ENCODE measurements at places on chromosomes 3 and 15.
A peak's percentile ranks its signal among the peaks of the same experiment; 100 is the strongest.

DNA sequence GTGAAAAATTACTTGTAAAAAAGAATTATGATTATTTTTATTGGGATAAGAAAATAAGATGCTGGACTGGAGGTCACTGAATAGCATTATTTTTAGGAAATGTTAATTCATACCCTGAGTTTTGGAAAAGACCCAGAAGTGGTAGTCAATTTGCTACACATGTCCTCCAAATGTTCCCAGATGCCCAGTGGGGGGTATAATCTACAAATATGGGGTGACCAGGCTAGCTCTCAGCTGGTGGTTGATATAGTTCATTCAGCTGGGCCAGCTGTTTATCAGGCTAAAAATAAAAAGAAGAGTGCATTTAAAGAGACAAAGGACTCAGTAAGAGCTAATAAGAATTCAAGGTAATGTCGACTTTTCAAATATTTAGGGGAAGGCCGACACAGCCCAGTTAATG lies 402.0 kb upstream of the GOLIM4 start:
- DNase-seq: no peak

DNA sequence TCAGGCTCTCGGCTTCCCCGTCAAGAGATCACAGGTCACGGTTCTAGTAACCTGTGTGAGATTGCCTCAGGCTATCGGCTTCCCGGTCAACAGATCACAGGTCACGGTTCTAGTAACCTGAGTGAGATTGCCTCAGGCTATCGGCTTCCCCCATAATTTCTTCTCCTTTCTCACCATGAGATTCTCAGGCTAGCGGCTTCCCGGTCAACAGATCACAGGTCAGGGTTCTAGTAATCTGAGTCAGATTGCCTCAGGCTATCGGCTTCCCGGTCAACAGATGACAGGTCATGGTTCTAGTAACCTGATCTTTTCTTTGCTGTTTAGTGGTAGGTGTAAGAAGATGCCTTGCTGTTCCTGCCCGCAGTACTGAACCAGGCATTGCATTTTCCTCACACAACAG lies 418.2 kb upstream of the ZNF717 start:
- DNase-seq: no peak

- peak; percentile 98 for DNase-seq
Measured at GRCh38 chr15:67125589-67126502, 60.4 kb downstream of the SMAD3 start.

DNA sequence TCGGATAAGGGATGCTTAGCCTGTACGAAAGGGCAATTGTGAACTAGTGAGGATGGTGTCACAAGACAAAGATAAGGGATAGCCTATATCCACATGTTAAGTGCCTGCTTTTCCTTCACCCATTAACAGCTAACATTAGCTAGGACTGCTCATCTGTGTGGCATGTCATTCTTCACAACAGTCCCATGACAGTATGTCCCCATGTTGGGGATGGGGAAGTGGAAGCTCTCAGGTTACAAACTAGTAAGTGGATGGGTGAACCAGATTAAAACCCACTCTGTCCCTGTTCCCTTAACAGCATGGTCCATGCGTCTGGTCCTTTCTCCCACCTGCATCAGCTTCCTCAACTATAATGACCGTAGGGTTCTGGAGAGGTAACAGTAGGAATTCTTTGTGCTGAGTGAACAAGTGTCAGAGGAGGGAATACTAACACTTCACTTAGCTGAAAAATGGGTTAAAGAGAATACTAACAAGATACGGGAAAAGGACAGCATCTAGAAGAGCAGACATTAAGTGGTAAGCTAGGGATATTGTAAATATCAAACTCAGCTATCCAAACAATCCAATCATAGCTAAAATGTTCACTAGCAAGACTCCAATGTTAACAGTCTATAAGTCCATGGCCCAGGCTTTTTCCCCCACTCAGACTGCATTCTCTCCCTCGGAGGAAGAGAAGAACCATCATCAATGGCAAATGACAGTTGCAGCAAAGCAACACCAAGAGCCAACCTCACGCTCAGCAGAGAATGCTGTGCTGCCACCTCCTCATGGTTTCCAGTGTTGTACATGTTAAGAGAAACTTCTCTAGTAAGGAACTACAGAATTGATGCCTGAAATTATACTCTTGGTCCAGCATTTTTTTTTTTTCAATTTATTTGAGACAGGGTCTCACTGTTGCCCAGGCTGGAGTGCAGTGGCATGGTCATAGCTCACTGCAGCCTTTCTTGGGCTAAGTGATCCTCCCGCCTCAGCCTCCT lies 5.0 kb downstream of the RPLP1 start:
- peak; percentile 24 for DNase-seq

GRCh38 chr3:22901684-22902083 lies 301.4 kb upstream of the UBE2E2 start:
- no peak for DNase-seq

DNA sequence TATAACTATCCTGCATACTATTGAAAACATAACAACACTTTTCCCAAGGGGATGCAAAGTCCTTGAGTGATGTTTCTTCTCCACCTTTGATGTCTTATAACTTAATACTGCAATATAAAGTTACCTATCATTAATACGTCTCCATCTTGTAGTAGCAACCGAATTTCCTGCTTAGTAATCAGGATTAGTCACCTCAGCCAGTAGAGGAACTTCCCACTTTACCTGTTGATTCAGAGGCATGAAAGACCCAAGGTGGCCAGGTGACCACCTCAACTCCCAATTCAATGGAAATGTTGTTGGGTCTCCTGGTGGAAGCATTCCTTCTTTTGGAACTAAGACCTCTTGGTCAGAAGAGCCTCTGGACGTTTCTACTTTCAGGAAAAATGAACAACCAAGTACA lies 3.5 kb upstream of the TMCC1 start:
- DNase-seq: no peak

DNA sequence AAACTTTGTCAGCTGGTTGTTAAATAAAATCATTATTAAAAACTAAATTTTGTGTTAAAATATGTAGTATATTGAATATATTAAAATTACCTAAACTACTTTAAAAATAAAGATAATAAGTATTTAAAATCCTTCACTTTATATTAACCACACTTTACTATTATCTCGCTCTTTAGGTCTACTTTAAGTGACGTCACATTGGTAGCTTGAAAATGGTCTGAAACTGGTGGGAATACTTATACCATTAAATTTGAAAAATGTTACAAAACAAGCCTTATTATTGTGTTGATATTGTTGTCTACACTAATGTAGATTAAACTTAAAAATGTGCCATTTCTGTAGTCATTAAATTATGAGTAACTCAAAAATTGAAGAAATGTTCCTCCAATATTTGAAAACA lies 77.6 kb downstream of the ZIC4 start:
- no peak for DNase-seq

DNA sequence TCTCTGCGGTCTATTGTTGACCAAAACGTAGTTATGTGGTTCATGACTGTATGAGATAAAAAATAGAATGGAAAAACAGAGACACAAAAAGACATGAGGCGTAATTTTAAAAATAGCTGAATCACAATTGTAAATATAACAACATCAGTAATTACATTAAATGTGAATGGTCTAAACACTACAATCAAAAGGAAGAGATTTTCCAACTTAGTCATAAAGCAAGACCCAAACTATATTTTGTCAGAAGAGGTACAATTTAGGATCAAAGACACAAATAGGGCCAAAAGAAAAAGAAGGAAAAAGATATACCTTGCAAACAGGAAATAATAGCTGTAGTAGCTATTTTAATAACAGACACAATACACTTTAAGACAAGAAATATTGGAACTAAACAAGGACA lies 61.5 kb downstream of the LRRC28 start:
- no peak for DNase-seq

GRCh38 chr15:31871166-31871886 lies 159.0 kb upstream of the CHRNA7 start:
- no peak for DNase-seq

DNA sequence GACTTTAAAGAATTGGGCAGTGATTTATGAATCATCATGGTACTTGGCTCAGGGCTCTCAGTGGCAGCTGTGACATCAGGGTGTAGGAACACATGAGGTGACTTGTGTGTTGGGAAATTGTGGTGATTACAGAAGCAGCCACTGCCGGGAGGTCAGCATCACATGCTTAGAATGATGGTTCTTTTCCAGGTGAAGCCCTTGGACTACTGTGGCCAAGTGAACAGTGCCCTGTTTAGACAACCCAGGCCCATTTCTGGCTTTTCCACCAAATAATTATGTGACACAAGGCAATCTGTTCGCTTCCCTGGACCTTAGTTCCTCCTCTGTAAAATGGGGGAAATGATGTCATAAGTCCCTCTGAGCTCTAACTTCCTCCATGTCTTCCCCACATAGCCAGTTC lies 139.7 kb upstream of the ROPN1 start:
- DNase-seq: no peak

GRCh38 chr15:27454281-27455075 lies 483.5 kb downstream of the GABRG3 start:
- DNase-seq: peak; percentile 52

- DNase-seq: no peak
Measured at GRCh38 chr15:91223863-91224262, 123.8 kb downstream of the SV2B start.

GRCh38 chr3:110165753-110166152 lies 828.4 kb upstream of the DPPA4 start:
- no peak for DNase-seq

DNA sequence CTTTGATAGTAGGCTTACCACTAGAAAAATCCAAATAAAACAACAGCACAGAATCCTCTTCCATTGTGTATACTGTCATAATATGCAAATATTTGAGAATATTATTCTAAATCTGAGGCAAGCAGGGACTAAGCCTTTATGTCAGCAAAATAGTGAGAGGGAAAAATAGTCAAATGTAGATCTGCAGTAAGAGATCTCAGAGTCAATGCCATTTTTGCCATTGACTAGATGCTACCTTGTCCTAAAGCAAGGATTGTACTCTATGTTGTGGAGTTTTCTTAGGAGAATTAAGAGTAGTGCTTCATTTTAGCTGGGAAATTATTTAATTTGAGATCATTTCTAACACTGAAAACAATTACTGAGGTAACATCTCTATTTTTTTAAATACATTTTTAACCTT lies 50.2 kb downstream of the IQCH start:
- DNase-seq: no peak

- DNase-seq: peak; percentile 76
Measured at GRCh38 chr3:64345371-64345770, 120.1 kb upstream of the PRICKLE2 start.

GRCh38 chr3:194785315-194785714 lies 99.6 kb downstream of the FAM43A start:
- DNase-seq: no peak

- DNase-seq: no peak
Measured at GRCh38 chr3:114639171-114639570, 345.3 kb downstream of the TIGIT start.

DNA sequence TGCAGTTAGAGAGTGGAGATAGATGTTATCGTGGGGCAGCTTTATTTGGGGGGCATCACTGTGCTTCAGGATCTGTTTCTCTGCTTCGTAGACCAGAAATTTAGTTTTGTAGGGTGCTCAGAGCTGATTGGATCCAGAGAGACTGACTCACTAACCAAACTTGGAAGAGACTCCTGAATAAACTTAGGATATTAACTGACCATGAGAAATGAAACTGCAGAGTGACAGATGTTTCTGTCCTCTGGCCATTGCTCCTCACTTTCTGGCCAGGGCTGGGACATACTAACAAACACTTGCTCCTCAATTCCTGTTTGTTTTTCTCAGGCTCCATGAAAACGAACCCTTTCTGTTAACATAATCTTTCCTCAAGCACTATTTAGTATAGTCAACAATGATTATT lies 4.3 kb downstream of the ZNF592 start:
- peak; percentile 11 for DNase-seq

Measured in fibroblast of skin of scalp (primary cell).